ENCODE measurements at places on chromosomes 4 and X.

GRCh38 chr4:26613237-26613636, 29.4 kb downstream of the TBC1D19 start:
- DNase-seq = no peak

GRCh38 chr4:7803371-7803770, 136.3 kb downstream of the AFAP1 start:
- no peak for DNase-seq

GRCh38 chr4:186942758-186943377, 219.2 kb upstream of the FAT1 start:
- no peak for DNase-seq

DNA sequence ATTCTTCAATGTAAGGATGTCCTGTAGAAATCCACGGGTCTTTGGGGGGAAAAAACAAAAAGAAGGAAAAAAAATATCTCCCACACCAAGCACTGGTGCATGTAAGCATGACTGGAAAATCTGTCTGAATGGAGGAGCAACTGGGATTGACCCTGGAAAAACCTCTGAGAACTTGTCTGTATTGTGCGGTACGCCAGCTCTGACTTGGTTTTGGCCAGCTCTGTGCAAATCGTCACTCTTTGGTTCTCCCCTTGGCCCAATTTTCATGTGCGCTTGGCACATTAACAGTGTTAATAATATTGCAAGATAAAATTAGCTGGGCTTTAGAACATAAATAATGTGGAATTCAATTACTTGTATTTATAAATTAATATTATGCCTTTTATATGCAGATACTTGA, 231.2 kb upstream of the HAND2 start:
- no peak for DNase-seq

DNA sequence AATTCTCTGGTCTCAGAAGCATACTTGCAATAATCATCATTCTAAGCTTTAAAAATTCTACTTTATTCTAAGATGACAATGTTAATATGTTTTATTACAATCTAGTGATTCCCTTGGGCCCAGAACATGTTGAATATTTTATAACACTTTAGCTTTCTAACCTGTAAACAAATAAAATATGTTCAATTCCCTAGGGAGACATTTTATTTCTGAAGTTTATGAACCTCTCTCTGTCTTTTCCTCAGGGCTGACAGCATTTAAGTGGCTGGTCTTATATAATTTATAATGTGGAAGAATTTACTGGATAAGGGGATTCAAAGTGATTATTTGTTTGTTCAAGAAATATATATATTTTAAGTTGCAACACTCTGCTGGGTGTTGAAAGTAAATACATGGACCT, 55.3 kb upstream of the NPFFR2 start:
- no peak for DNase-seq

- DNase-seq = no peak
Observed at GRCh38 chr4:142811034-142811433, 35.1 kb downstream of the INPP4B start.

Measured in epithelial cell of esophagus (primary cell).